ENCODE measurements at places on chromosomes 1 and 21.

DNA sequence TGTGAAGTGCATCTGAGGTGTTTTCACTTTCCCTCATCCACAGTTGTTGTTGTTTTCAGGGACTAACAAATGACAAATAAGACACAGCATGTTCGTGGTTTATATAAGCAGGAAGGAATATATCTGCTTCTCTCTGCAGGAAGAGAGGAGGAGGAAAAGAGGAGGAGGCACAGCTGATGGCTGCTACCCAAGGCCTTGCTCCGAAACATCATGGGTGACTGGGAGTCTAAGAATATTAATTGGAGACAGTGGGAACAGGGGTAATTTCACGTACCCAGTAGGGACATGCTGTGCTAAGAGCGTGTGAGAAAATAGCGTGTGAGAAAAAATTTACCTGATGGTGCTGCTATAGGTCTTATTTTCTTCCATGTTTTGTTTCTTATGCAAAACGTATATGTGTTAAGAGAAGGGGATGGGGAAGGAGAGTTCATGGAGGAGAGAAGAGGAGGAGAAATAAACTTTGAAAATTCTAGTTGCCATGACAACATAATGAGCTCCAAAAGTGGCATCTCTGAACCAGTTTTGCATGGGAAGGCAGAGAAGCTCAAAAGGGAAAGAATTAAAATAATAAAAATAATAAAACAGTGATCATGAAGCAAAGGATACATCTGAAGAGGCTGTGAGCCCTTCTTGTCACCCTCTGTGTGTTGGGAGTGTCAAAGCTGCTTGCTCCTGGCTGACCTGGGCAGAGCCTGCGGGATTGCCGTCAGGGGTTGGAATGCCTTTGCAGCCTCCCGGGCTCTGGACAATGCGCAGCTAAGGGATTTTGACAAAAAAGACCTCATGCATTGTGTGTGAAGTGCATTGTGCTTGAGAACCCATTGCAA, 192.0 kb downstream of the CACNA1E start:
- no peak for DNase-seq

DNA sequence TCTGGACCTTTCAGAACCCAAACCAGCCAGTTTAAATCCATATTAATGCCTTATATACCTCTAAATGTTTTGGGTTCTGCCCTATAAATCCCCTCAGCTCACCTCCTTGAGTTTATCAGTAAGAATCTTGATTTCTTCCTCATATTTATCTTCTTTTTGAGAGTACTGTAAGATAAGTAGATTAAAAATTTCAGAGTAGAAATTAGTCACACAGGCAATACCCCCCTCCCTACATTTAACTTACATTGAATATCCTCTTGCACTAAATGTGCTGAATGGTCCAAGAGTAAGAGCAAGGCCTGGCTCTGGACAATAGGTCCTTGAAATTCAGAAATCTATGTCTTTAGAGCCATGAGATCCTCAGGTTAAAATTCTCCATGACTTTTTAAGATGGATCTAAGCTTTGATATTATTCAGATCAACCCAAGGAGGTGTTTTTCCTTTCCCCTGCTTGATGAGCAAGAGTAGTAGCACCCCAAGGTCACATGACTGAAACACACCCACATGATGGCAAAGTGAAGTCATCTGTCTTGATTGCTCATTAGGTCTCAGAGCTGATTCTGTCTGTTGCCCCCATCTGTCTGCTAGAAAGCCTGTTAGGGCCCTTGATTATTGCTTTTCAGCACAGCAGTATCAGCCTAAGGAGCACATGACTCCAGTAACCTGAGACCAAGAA, 15.8 kb upstream of the NUP210L start:
- peak; percentile 22 for DNase-seq

DNA sequence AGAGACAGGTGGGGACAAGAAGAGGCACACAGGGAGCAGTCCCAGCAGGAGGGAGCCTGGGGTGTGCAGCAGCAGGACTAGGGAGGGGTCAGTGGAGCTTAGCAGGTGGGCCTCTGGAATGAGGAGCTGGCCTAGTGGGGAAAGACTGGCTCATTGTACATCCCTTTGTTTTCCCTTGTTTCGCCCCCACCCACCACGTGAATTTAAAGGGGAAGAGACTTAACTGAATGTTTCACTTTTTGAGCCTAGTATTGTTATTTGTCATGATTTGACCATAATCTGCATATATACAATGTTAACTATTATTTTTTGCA, 181.7 kb downstream of the DHRS3 start:
- no peak for DNase-seq

- no peak for DNase-seq
Observed at GRCh38 chr1:19923137-19923952, at the start of gene PLA2G2E. Gene PLA2G2E (minus strand): TSS chr1:19923617. CDS start chr1:19923559, 58 bp downstream.

- no peak for DNase-seq
Observed at GRCh38 chr1:113146242-113147072, 73.5 kb downstream of the LRIG2 start.

- DNase-seq, result no peak
Observed at GRCh38 chr1:207003210-207003609, 29.3 kb downstream of the C1orf116 start.

- no peak for DNase-seq
Observed at GRCh38 chr1:43664369-43664768, 14.4 kb downstream of the KDM4A start.

DNA sequence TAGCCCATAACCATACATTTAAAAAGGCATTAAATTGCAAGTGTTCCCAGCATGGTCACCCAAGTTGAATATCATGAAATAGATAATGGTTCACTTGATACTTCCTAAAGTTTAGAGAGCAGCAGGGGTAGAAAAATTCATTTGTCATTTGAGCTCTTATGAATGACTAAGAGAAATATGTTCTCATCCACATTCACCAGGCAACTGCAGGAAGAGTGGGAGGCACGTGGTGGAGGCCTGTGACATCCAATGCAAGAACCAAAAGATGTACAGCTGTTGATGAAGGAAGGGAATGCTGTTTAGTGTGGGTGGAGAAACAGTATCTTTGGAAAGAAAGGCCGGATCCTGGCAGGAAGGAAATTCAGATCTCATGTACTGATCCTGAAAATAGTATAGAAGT, 473.1 kb downstream of the ADGRL2 start:
- no peak for DNase-seq

- no peak for DNase-seq
Observed at GRCh38 chr1:55074455-55074854, 35.1 kb downstream of the PCSK9 start.

DNA sequence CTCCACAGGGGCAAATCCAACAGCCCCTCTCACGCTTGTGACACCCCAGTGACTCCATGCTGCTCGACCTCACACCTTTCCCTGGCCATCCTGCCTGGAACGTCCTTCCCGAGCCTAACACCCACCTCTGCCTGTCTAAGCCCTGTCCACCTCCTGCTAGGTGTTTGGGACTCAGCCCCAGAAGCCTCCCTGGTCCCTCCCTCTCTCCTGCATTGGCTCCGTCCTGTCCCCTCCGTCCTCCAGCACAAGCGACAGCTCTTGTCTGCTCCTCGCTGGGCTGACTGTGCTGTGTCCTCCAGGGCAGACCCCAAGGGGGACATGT, 102.0 kb upstream of the IFFO2 start:
- no peak for DNase-seq

DNA sequence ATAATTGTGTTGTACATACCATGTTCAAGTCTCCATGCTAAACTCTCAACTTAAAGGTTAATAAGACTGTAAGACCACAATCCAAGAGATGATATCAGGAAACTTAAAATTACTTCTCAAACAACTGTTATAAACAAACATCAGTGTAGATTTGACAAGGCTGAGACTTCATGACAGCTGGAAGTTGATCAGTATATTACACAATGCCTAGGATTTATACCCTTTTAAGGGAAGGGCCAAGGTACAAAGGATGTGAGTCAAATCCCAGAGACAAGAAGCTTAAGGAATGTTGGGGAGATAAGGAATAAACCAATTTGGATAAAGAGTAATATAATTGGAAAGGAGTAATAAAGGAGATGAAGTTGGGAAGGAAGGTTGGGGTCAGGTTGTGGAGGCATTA, 98.8 kb downstream of the LBR start:
- DNase-seq, result no peak

DNA sequence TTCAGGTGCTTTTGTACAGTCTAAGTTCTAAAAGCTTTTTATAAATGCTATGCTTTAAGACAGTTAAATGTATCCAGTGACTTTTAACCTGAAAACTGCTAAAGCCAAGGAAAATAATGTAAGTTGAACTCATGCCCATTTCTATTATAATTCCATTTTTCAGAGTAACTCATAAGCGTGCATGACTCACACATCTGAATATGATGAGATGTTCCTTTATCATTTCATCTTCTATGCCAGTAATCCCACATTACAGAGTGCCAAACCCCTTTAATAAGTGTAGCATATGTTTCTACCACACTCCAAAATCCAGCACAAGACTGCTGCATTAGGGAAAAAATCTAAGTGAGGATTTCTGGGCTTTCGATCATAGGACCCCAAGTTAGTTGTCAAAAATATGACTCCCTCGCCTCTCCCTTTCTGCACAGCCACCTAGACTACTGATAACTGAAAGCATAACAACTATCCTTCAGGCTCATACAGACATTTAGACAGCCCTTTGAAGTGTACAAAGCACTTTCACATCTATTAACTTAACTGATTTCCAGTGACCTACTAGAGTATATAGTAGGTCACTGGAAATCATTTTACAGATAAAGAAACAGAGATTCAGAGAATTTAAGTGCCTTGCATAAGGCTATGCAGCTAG, 45.3 kb downstream of the JAK1 start:
- DNase-seq, result no peak

GRCh38 chr1:92698932-92699331, 86.0 kb downstream of the EVI5 start:
- DNase-seq, result no peak

DNA sequence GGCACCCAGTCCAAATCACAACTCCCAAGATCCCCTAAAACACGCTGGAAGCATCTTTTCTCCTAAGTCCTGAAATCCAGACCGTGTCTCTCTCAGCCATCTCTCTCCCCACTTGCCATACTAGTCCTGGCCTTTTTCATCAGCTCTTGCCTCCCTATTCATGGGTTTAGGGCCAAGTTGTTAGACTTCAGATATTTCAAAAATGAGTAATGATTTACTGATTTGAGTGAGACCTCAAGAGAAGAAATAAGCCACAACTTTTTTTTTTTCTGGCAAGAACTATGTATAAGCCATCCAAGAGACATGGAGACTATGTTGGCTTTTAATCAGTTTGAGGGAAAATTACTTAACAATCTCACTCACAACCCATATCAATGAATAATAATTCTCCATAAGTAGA, 62.5 kb downstream of the TBX15 start:
- DNase-seq, result no peak

GRCh38 chr21:37532868-37533780, 166.6 kb downstream of the DYRK1A start:
- no peak for DNase-seq

- DNase-seq, result no peak
Observed at GRCh38 chr21:34845521-34846451, 177.0 kb downstream of the CLIC6 start.

- no peak for DNase-seq
Observed at GRCh38 chr1:220685879-220686278, 4.3 kb upstream of the C1orf115 start.

DNA sequence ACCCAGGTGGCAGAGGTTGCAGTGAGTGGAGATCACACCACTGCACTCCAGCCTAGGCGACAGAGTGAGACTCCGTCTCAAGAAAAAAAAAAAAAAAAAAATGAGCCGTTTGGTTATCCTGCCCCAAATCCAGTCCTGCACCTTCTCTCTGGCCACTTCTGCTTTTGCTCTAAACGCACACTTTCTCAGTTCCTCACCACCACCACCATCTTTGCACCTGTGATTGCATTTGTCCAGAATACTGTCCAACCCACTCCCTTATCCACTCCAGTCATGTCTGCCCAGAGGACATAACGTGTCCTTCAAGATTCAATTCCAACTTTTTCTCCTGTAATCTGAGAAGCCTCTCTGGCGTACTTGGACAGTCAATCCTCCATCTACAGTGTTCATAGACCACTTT, 2.2 kb upstream of the NEK2 start:
- no peak for DNase-seq

GRCh38 chr1:87983841-87984240, 655.2 kb downstream of the LMO4 start:
- no peak for DNase-seq

DNA sequence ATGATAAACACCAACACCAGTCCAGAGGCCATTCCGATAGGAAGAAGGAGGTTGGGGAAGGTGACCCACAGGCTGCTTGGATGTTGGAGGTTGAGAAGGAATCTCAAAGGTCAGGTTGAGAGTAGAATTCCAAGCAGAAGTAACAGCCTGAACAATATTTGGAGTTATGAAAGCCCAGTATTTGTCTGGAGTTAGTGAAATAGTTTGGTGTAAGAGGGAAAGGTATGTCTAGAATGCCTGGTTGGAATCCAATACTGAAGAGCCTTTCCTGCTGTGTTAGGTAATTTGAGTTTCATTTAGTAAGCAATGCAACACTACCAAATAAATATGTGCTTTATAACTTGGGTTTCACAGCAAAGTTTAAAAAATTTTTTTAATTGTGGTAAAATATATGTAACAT, 70.5 kb upstream of the MCOLN3 start:
- no peak for DNase-seq

GRCh38 chr1:157806431-157807149, 13.3 kb downstream of the FCRL1 start:
- no peak for DNase-seq

- no peak for DNase-seq
Observed at GRCh38 chr1:147757015-147757990, 3.1 kb downstream of the GJA5 start.

GRCh38 chr1:7333620-7334019, 437.5 kb upstream of the VAMP3 start:
- DNase-seq, result no peak

Data from stimulated activated CD8-positive, alpha-beta memory T cell treated with anti-CD3 and anti-CD28 coated beads, Interleukin-7, amount 100 ng/mL, for 24 hours (primary cell).